Body of pancreas (tissue), 4 donors: ENCODE measurements at places on chromosomes 6 and 20.

GRCh38 chr20:44033873-44034272 lies 119.2 kb downstream of the TOX2 start:
- no peak for DNase-seq

GRCh38 chr6:137353842-137354397 lies 134.7 kb upstream of the IFNGR1 start:
- DNase-seq, result no peak

- no peak for DNase-seq
Measured at GRCh38 chr20:48928832-48929725, 7.6 kb downstream of the ARFGEF2 start.

GRCh38 chr20:34211591-34211990 lies 29.6 kb upstream of the ASIP start:
- DNase-seq, result no peak

DNA sequence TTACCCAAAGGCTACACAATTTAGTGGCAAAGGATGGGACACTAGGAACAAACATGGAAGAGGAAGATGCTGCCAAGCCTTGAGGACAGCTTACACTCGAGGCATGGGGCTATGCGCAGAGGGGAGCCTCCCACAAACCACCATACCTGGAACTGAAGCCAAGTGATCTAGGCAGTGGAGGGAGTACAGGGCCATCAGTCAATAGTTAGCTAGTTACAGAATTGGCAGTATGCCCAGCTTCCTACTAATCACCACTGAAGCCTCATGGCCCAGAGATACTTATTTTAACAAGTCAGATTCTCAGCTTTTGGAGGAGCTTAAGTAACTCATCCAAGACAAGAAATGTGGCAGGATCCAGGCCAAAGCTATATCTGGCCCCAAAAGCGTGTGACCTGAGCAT lies 226.6 kb upstream of the MOCS1 start:
- no peak for DNase-seq

DNA sequence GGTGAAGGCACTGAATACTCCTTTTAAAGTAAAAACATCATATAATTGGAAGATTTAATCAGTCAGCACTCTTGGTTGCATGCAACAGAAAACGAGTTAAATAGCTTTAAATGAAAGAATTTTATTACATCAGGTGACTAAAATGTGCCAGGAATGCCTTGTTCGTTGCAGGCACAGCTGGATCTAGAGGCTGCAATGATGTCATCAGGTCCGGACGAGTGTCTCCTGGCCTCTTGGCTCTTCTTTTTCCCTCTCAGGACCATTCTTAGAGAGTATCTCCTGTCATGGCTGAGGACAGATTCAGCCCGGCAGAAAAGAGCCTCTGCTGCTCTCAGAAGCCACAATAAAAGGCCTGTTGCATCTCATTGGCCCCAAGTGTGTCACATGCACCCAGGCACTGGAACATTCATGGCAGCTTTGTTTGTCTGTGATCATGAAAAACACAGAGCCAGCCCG lies 510.7 kb upstream of the SULF2 start:
- no peak for DNase-seq

- DNase-seq, result no peak
Measured at GRCh38 chr6:147117580-147117979, 86.6 kb upstream of the STXBP5 start.

DNA sequence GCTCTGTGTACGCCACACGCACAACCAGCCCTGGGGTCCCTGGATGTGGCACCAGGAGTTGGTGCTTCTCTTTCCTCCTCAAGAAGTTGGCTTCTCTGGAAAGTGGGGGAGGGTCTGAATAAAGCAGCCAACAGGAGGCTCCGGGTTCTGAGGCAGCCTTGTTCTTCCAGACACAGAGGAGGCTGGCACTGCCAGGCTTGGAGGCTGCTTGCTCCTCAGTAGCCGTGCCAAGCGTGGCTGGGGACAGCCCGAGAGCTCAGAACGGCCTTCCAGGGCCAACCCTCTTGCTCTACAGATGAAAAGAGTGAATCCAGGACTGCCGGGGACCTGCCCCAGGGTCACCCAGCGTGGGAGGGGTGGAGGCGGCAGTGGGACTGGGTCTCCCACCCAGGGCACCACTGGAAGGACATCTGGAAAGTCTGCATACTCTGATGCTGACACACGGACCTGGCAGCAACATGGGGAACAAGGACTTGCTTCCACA lies 70.4 kb downstream of the SLC22A23 start:
- no peak for DNase-seq

GRCh38 chr6:145704143-145704781 lies 31.1 kb downstream of the EPM2A start:
- DNase-seq, result no peak

DNA sequence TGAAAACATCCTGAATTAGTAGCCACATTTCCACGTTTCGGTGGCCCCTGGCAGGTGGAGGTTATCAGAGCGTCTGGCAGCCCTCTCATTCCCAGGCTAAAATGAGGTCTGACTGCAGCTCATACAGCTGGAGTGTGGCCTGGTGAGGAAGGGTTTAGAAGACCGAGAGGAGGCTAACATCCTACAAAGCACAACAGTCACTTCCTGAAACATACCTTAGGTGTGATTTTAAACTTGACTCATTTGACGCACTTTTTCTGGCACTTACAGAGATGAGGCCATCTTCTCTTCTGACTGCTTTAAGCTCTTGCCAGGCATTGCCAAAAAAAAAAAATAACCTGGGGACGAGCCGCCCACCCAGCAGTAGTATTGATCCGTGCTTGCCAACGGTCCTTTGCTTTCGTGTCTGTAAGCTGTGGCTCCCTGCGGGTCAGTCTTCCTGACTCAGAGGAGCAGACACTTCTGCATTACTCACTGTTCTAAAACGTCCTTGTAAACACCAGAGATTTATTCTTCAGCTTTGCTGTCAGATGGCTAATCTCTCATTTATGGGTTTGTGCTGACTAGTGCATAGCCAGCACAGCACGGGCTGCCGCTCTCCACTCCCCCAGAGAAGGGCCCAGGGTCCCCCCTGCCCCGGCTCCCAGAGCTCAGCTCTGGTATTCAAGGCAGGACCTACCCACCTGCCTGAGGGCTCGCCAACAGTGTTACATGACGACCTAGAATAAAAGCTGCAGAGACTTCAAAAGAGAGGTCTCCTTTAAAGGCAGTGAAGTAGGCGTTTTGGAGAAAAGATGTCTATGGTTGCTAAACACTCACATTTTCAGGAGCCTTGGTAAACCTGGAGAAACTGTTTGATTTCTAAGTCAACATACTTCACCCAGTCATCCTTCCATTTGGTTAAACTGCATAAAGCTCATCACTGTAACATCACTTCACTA lies 78.5 kb upstream of the FRMD1 start:
- DNase-seq, result no peak

- no peak for DNase-seq
Measured at GRCh38 chr6:35073766-35074471, 67.2 kb downstream of the TCP11 start.

DNA sequence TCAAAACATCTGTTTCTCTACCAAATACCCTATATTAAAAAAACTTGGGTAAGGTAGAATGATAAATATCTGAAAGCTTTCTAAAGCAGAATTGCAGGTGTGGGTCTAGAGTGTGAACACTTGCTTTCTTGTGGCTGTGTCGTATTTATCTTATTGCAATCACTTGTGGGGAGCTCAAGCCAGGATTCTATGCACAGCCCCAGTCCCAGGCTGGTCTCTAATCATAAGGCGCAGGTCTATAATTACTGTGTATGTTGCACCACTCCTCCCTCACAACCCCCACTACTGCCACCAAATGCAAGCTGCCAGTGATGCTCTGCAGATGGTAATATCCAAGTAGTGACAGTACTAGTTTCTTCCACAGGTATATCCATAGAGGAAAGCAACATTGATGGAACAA lies 2.2 kb upstream of the E2F3 start:
- no peak for DNase-seq

DNA sequence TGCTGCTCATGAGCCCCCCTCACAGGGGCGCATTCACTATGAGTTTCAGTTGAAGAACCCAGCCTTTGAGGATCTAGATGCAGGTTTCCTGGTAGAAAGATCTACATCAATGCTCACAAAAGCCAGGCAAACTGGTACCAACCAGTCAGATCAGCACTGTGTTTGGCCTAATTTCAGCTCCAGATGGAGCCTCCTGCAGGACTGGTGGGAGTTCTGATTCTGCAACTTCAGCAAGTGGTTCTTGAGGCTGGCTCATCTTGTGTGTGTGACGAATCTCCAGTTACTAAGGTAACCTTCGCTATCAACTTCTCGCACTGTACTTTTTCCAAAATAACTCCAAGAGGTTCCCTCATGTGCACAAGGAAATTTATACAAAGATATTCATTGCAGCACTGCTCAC lies 118.8 kb downstream of the ZMYND8 start:
- DNase-seq, result no peak

DNA sequence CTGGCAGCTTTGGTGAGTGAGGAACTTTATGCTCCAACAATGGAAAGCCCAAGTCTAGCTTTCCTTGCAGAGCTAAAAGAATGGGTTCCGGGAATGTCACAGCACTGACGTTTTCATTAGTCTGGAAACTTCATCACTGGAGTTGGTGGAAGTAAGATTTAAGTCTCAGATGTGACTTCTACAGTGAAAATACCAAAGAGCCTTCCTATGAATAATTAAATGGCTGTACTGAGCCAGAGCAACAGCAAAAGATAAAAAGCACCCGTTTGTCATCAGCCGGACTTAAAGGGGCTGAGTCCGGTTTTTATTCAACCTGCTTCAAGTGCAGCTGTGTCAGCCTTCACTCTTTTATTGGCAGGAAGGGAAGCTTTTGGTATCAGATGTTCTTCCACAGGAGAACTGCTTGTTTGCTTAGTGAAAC lies 46.5 kb upstream of the SHLD1 start:
- DNase-seq, result no peak

DNA sequence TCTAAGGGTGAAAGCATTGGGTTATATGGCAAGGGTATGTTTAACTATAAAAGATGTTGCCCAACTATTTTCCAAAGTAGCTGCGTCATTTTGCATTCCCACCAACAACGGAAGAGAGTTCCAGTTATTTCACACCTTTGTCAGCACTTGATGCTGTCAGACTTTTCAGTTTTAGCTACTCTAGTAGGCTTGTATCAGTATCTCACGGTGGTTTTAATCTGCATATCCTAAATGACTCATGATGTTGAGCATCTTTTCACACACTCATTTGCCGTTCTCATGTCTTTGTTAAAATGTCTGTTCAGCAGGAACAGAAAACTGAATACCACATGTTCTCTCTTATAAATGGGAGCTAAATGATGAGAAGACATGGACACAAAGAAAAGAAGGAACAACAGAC lies 122.3 kb downstream of the RNASET2 start:
- DNase-seq, result no peak

DNA sequence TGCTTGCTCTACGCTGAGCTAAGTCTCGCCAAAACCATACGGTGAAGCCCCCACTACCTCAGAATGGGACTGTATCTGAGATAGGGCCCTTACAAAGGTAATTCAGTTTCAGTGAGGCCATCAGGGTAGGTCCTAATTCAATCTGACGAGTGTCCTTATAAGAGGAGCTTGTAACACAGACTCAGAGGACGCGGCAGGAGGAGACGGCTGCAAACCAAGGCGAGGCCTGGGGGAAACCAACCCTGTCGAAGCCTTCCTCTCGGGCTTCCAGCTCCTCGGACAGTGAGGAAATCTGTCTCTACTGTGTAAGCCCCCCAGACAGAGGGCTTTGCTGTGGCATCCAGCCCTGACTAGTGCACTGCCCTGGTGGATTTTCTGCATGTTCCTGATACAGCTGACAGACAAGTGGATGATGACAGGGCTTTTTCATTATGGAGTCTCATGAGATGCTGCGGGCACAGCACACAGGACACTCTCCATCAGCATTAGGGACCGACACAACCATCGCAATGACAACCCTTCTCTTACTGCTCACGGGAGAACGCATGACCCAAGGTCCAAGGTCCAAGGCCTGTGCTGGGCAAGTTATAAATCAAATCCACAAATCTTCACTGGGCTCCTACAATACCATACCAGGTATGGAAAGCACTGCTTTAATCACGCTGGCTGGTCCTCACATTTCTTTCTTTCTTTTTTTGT lies 48.2 kb downstream of the SSR1 start:
- peak; percentile 7 for DNase-seq

DNA sequence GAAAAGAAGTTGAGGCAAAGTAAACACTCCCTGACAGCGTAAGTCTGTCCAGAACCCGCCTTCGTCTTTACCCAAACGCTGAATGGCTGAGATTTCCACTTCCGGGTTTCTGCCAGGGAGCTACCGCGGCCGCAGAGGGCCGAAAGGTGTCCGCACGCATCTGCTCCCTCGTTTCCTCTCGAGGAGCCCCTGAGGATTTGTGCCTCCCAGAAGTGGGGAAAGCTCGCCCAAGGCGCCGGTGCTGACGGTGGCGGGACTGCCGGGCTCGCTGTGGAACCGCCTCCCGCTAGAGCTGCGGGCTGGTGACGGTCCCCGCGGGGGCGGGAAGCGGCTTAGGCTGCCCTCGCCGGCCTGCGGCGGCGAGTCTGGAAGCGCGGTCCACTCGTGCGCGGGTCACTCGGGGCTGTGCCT lies 1760.2 kb upstream of the DEFB115 start:
- no peak for DNase-seq

DNA sequence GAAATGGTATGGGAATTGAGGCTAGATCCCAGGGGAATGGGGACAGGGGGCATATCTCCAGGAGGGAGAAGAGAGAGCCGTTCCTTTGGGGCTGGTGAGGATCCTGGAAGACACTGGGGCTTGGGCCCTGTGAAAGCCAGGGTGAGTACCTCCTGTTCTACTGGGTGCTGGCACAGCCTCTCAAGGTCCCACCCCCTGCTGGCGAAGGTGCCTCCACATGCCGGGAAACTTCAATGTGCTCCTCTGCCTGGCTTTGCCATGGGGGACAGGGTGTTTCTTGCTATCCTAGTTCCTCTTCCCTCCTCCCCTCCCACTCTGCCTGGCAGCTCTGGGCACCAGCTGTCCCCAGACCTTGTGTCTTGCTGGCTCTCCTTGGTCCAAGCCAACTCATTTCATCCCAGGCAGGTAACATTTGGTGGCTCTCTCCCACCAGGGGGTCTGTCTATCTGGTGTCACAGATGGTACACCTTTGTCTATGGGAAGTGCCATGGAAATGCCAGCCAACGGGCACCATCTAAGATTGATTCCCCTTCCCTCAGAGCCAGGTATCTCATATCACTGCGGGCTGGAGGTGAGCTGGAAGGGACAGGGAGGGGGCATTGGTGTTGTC lies 56.8 kb downstream of the MDGA1 start:
- no peak for DNase-seq

- peak; percentile 54 for DNase-seq
Measured at GRCh38 chr6:4084444-4085331, 5.8 kb upstream of the FAM217A start.

GRCh38 chr20:12775041-12775440 lies 233.7 kb upstream of the SPTLC3 start:
- DNase-seq, result no peak
